ENCODE measurements at places on chromosomes 5 and 9. TPM values are rescaled to one million over a fixed set of nuclear protein-coding genes. Genes with fewer than 3 reads are reported as not detected.

GRCh38 chr5:3311433-3311832 lies 284.2 kb upstream of the IRX1 start:
- no peaks in the 10 kb centered on the region for H3K27me3 ChIP-seq
- no peaks in the 10 kb centered on the region for H3K4me1 ChIP-seq
- DNase-seq: no peak
- H3K36me3 ChIP-seq: no peaks in the 10 kb centered on the region
- H3K27ac ChIP-seq: no peak overlapping the region
- no peak overlapping the region for H3K4me3 ChIP-seq

The ANP32B gene
- 111 TPM for total RNA-seq

DNA sequence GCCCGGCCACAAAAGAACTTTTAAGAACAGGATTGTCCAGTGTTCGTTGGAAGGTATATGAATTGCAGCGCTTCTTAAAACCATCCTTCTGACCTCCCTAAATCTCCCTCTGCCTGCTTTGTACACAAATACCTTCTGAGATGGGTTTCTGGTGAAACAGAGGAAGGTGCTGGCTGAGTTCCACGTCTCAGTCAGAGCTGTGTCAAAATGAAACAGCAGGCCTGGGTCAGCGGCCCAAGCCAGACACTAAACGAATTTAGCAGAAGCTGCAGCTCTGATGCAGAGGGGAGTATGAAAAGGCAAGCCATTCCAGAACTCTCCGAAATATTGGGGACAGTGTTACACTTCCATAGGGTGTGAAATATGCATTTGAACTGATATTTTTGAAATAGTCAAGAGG lies 37.8 kb upstream of the CRB2 start:
- no peaks in the 10 kb centered on the region for H3K4me1 ChIP-seq
- no peaks in the 10 kb centered on the region for H3K27me3 ChIP-seq
- H3K27ac ChIP-seq: no peak overlapping the region
- no peaks in the 10 kb centered on the region for H3K36me3 ChIP-seq
- H3K4me3 ChIP-seq: no peak overlapping the region
- peak; percentile 52 for DNase-seq

GRCh38 chr5:149166128-149166527 lies 24.8 kb downstream of the ABLIM3 start:
- H3K27me3 ChIP-seq: no peaks in the 10 kb centered on the region
- DNase-seq: peak; percentile 44
- H3K4me1 ChIP-seq: no peaks in the 10 kb centered on the region
- H3K36me3 ChIP-seq: no peaks in the 10 kb centered on the region
- no peak overlapping the region for H3K4me3 ChIP-seq

- peaks cover 3% of the 10 kb centered on the region for H3K4me1 ChIP-seq
- H3K4me3 ChIP-seq: no peak overlapping the region
- H3K27me3 ChIP-seq: no peaks in the 10 kb centered on the region
- no peaks in the 10 kb centered on the region for H3K36me3 ChIP-seq
Observed at GRCh38 chr5:171657473-171657872, 128.1 kb upstream of the SMIM23 start.

- H3K27ac ChIP-seq: no peak overlapping the region
- H3K4me1 ChIP-seq: no peaks in the 10 kb centered on the region
- no peak for DNase-seq
- H3K4me3 ChIP-seq: no peak overlapping the region
- H3K36me3 ChIP-seq: no peaks in the 10 kb centered on the region
Observed at GRCh38 chr9:70559102-70559501, 144.6 kb upstream of the KLF9 start.
